ENCODE measurements at places on chromosomes 12 and 14. TPM values are rescaled to one million over a fixed set of nuclear protein-coding genes. Genes with fewer than 3 reads are reported as not detected.

The WNT1 gene
- total RNA-seq, result not detected

The C12orf56 gene
- 1.3 TPM for total RNA-seq

The CPSF6 gene
- total RNA-seq, result 114 TPM

The GPR84 gene
- total RNA-seq, result not detected

The FGD4 gene
- total RNA-seq, result 41.4 TPM

DNA sequence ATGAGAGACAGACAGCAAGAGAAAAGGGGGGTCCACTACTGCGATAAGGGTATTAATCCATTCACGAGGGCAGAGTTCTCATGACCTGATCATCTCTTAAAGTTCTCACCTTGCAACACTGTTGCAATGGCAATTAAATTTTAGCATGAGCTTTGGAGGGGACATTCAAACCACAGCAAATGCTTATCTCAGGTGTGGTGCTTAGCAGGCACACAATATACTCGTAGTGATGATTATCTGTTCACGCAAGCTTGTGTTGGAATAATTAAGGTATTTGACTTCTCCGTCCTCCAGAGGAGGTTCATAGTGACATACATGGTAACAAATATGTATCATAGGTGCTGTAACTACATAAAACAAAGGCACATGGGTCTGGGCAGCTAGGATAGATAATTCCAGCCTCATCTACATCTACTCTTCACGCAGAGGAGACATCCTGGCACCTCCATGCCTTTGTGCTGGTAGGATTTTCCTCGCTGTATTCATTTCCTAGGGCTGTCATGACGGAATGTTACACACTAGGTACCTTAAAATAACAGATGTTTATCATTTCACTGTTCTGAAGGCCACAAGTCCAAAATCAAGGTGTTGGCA, 221.2 kb downstream of the RBM19 start:
- DNase-seq, result no peak

DNA sequence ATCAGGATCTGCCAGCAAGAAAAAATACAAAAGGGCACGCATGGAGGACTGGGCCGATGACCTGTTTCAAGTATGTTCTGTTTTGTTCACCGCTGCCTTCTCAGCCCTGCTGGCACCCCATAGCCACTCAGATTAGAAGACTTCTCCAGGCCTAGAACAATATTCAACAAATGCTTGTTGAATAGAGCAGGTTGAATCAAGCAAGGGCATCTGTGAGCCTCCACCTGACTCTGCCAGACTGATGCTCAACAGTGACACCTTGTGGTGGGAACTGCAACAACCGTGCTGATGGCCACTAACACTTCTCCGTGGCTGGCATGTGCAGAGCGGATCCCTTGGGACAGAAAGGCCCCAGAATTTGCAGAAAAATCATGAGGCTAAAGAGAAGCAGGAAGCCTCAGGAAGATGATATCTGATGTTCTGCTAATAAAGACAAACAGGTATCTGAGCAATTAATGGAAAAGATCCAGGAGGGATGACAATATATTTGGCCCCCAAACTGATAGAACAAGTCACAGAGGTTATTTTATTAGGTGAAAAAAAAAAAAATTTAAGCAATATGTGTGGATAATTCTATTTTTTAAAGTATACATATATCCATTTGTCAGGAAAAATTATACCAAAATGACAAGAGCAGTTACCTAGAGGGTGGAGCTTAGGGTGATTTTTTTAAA, 114.3 kb downstream of the KSR2 start:
- peak; percentile 81 for DNase-seq

DNA sequence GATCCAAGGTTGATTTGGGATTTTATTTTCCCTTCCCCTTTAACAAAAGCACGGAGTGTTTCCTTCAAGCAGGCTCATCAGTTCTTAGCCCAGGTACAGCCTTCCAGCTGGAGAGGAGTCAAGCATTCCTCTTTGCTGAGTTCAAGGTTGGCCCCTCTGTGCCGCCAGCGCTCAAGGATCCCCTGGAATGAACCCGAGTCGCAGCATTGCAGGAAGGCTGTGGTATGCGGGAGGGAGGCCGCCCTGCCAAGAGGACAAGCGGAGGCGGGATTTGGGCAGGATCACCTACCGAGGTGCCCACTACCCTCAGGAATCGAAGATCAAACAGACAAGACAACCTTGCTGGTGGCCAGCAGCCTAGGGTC, 53.9 kb upstream of the NCOR2 start:
- DNase-seq, result no peak

DNA sequence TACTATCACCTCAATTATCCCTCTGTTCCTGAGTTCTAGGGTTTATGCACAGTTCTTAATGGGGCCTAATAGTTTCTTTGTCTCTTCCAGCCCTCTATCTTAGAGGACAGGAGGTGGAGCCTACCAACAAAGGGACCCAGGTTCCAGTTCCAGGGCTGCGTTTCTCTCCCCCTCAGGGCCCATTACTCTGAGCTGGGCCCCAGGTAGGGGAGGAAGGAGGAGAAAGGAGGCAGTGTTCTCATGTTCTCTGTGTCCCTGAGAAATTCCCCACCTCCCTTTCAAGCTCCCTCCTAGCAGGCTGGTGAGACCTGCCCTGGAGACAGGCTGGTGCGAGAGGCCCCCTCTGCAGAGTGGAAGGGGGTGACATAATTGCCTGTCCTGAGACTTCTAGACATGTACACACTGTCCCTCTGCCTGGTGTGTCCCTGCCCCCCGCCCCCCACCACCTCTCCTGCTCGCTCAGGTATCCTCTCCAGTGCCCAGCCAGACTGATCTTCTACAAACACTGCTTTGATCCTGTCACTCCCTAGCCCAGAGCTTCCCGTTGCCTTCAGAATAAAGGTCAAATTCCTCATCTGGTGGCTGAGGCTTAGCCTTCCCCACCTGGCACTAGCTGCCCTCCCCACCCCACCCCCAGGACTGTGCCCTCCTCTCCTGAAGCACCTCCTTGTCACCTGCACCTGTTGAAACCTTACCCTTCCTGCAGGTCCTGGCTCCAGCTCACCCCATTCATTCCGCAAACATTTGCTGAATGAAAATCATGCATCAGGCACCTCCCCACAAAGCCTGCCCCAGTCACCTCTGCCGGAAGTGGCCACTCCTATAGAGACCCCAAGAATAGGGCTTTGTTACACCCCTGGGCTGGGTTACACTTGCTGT, 21.1 kb upstream of the KRT8 start:
- no peak for DNase-seq

- peak; percentile 18 for DNase-seq
These were observed 101.8 kb downstream of the CMKLR1 start for GRCh38 chr12:108237272-108237671.

- DNase-seq, result peak; percentile 60
These were observed at the start of gene NKX2-8 for GRCh38 chr14:36582011-36582873. NKX2-8 (minus strand) TSS chr14:36582614; CDS start chr14:36582389, 225 bp downstream.

- DNase-seq, result no peak
These were observed 55.3 kb upstream of the FGD4 start for GRCh38 chr12:32344047-32344446.

GRCh38 chr12:119931402-119931801, 54.3 kb upstream of the CIT start:
- no peak for DNase-seq

DNA sequence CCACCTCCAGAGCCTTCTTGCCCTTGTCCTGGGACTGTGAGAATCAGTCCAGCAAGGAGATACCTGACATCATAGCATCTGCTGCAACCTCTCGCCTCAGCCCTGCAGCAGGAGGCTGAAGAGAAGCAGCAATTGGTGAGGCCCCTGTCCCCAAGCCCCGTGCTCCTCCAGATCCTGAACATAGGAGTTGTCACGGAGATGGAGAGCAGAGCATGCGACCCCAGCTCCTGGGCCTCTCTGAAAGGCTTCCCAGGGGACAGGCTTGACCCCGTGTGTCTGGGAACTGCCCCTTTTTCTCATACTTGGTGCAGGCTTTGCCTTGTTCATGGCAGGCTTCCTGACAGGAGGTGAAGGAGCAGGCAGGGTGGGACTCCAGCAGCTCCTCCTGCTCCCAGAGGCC, 127.7 kb upstream of the PZP start:
- DNase-seq, result no peak

DNA sequence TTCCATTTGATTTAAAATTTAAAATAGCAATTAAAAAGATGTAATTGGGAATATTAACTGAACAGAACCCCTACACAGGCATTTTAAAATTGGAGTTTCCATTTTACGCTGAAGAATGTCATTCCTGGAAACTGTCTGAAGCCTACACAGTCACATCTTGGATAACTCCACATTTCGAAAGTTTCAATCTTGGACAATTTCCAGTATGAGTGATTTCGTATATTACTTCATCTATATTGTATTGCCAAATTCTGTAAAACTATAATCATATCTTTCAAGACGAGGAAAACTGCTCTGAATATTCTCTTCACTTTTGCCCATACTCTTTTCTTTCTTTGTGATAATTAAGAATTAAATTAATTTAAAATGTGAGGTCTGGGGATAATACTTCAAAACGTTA, 194.2 kb upstream of the ABCD2 start:
- DNase-seq, result no peak

DNA sequence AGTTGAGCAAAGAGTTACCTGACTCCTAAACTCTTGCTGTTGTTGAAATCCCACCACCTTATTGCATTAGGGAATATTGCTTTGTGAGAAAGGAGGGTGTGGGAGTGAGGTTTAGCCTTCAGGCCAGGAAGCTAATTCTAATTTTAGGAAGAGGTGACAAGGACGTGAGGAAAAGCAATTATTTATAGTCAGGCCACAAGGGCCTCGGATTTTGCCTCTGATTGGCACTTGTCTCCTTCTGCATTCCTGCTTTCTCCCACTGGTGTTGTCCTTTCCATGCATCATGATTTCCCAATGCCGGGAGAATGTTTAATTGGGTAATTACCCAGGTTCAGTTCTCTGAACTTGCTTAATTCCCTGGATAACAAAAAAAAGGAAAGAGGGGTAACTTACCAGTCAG, 37.9 kb upstream of the SLC38A2 start:
- DNase-seq, result no peak

DNA sequence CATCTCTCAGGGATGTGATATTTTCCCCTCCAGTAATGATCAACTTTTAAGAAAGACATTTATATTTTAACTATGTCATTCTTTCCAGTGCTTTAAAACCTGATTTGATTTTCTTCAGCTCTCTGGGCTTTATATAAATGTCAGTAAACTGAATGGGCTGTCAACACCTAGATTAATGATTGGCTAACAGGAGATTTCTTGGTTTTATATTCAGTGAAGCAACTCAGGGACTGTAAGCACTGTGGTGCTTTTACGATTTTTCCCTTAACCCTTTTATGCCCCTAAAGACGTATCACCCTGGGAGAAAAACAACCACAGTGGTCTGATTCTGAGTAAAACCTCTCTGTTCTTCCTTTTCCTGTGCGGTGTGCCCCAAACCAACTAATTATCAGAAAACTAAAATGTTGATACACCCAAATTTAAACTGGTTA, 38.0 kb downstream of the PTGER2 start:
- no peak for DNase-seq

GRCh38 chr14:68695326-68695768, 97.5 kb downstream of the ZFP36L1 start:
- no peak for DNase-seq

- DNase-seq, result no peak
These were observed 74.8 kb upstream of the DICER1 start for GRCh38 chr14:95231966-95232633.

DNA sequence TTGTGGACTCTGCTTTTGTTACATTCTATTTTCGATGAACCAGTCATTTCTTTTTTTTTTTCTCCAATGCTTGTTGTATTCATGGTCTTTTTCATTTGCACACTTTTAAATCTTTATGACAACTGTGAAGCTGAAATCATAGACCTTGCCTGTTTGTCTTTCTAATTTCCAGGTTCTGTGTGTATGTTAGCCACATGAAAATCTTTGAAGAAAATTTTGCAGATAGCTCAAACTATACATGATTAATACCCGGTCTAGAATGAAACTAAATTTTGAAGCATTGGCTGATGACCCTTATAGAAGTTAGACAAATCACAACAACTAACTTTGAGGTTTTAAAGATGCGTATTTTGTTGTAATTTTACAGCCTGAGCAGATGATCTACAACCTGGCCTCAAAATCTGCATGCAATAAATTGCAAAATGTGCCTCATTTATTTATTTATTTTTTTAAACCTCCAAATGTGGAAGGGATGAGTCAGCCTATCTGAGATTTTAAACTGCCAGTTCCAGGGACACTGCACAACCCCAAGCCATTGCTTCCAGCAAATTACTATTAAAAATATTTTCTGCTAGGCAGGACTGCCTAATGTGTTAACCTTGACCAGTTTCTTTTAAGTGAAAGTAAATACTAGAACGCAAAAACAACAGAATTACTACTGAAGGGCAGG, 96.3 kb upstream of the NAV3 start:
- no peak for DNase-seq

DNA sequence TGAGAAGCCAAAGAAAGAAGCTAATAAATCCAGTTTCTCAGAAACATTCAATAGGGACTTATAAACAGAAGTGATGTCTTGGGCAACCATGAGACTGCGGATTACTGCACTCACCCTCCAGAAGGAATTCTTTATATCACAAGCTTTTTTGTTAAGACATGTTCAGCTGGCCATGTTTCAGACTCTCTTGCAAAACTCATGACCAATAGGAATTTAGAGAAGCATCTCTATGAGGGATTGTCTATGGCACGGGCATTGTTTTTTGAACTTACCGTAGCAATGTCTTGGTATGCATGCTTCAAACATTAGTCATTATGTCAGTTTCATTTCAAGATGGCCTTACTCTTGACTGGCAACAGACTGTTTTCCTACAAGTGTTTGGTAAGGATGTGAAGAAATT, 15.5 kb upstream of the ZNF268 start:
- DNase-seq, result no peak

DNA sequence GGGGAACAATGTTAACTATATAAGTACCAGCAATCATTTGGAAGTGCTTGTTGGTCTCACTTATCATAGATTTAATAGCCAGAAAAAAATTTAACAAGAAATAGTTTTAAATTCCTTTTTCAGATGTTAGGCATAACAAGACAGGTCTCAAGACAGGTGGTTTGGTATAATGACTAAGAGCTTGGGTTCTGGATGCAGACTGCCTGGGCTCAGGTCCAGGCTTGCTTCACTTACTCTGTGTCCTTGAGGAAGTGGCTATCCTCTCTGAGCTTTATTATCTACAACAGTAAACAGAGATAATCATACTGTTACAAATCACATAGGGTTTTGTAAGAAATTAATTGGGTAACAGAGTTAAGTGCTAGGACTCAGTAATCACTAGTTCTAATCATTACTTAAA, 338.0 kb upstream of the FLRT2 start:
- DNase-seq, result no peak

GRCh38 chr14:52313903-52314594, at the start of gene PTGER2:
PTGER2 (plus strand) TSS chr14:52314312; CDS start chr14:52314549, 237 bp downstream.
- peak; percentile 78 for DNase-seq

- DNase-seq, result no peak
These were observed 98.3 kb downstream of the TTC7B start for GRCh38 chr14:90717916-90718315.

DNA sequence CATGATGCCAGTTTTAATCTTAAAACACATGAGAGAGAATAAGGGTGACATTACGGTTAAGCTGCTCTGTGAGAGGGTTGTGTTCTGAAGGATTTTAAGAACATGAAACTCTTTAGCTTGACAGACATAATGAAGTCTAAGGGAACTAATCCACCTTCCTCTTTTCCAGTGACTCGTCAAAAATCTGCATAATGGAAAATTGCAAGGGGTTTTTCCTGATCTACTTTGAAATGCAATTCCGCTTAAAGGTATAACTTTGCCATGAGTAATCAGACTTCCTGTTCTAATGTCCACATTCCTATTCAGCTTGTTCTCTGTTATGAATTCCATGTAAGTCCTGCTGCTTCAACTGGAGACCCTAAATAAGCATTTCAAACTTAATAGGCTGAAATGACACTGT, at the start of gene ZNF705A:
ZNF705A (plus strand) TSS at position 171 of the 400 bp plus-strand sequence. CDS start 15,611 bp downstream, outside the sequence.
- no peak for DNase-seq

GRCh38 chr12:76284816-76285750, 63.1 kb downstream of the BBS10 start:
- no peak for DNase-seq

GRCh38 chr12:12349711-12350665, at the start of gene MANSC1:
MANSC1 (minus strand) TSS chr12:12350242; CDS start chr12:12343314, 6,928 bp downstream.
- DNase-seq, result peak; percentile 81

All from neural progenitor cell (in vitro differentiated cells).